ENCODE measurements at places on chromosomes 6 and 20.

DNA sequence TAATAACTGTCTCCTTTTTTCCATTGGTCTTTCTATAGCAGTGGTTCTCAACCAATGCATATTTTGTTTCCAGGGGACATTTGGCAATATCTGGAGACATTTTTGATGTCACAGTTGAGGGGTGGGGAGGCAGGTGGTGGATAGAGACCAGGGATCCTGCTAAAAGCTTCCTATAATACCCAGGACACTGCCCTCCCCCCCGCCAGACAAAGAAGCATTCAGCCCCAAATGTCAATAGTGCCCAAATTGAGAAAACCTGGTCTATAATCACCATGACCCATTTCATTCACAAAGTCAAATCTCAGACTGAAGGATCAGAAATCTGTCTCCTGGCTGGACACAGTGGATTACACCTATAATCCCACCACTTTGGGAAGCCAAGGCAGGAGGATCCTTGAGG, 128.8 kb downstream of the BMP7 start:
- DNase-seq = no peak

DNA sequence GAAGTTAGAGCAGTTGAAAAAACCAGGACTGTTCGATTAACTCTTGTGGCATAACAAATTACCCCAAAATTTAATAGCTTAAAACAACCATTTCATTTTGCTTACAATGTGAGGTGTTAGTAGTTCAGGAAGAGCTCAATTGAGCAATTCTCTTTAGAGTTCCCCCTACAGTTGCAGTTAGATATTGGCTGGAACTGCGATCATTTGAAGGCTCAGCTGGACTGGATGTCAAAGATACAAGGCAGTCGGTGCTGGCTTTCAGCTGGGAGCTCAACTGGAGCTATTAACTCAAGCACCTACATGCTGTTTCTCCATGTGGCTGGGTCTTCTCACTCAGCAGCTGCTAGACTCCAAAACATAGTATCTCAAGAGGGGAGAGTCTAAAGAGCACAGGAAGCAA, 96.0 kb upstream of the LOC128125822 start:
- no peak for DNase-seq

GRCh38 chr20:25695532-25696370, 902 bp downstream of the ZNF337 start:
- DNase-seq = peak; percentile 11

GRCh38 chr6:127147534-127147933, 29.1 kb downstream of the RSPO3 start:
- no peak for DNase-seq

GRCh38 chr6:5156627-5157026, 71.5 kb downstream of the PPP1R3G start:
- no peak for DNase-seq

DNA sequence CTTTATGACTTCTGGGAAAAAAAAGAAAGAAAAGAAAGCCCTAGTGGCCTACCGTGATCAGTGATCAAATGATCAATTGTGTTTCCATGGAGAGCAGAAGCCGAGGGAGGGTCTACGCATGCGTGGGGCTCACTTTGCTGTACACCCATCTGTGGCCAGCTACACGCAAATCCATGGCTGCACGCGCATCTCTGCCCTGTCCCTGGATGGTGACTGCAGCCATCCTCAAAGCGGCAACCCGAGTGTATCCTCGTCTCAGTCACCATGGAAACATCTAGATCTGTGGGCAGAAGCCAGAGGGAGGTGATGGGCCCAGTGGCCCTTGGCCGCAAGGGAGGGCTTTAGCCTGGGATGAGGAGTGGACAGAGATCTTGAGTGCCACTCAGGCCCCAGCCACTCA, 785 bp upstream of the ULBP3 start:
- DNase-seq = no peak

DNA sequence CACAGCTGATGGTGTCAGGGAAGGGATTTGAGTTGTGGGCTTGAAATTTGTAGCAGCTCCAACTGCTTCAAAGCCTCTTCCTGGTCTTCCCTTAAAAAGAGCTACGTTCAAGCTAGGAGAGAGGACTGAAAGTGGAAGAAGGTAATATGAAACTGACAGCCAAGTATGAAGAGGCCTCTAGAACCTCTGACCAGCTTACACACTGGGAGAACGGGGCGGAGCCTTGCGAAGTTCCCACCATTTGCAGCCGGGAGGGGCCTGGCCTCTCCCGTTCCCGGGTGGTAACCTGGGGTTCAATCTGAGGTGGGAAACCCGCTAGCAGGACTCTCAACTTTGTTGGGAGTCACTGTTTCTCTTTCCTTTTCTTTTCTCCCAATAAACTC, 97.8 kb upstream of the PDE10A start:
- no peak for DNase-seq
